Dermis blood vessel endothelial cell (primary cell): ENCODE measurements at places on chromosomes 3 and 15. TPM values are rescaled to one million over a fixed set of nuclear protein-coding genes. Genes with fewer than 3 reads are reported as not detected.

The ALPK3 gene
- total RNA-seq: 38.8 and 64.6 TPM in 2 replicates

The LSM3 gene
- 8.1 and 10.2 TPM in 2 replicates for total RNA-seq

The NAALADL2 gene
- total RNA-seq: 0.56 and 1.4 TPM in 2 replicates

The CKMT1B gene
- not detected in 2 replicates for total RNA-seq

The CDCP1 gene
- total RNA-seq: 0.09 and 0.17 TPM in 2 replicates

The EXD1 gene
- not detected in 2 replicates for total RNA-seq

The COL6A6 gene
- total RNA-seq: not detected in 2 replicates

GRCh38 chr3:104291878-104292277 lies 1074.8 kb upstream of the ALCAM start:
- no peak for DNase-seq

- DNase-seq: no peak
These were observed 641 bp downstream of the TRAT1 start for GRCh38 chr3:108823227-108823626.

GRCh38 chr3:35198857-35199256 lies 440.5 kb upstream of the ARPP21 start:
- DNase-seq: no peak

GRCh38 chr3:39260957-39261356 lies 18.9 kb downstream of the CX3CR1 start:
- peak; percentile 82 for DNase-seq

GRCh38 chr15:56385908-56386307 lies 20.7 kb downstream of the TEX9 start:
- DNase-seq: no peak

GRCh38 chr3:69095636-69096035 lies 10.9 kb downstream of the ARL6IP5 start:
- DNase-seq: no peak

DNA sequence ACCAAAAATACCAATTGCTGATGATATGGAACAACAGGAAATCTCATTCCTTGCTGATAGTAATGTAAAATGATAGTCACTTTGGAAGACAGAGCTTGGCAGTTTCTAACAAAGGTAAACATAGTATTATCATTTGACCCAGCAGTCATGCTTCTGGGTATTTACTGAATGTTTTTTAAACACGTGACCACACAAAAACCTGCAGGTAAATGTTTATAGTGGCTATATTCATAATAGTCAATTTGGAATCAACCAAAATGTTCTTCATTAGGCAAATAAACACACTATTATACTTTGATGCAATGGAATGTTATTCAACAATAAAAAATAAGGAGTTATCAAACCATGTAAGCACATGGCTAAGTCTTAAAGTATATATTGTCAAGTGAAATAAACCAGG lies 24.1 kb upstream of the GOLGA8A start:
- DNase-seq: no peak

- DNase-seq: no peak
These were observed 74.4 kb downstream of the DAPK2 start for GRCh38 chr15:63971904-63972303.

DNA sequence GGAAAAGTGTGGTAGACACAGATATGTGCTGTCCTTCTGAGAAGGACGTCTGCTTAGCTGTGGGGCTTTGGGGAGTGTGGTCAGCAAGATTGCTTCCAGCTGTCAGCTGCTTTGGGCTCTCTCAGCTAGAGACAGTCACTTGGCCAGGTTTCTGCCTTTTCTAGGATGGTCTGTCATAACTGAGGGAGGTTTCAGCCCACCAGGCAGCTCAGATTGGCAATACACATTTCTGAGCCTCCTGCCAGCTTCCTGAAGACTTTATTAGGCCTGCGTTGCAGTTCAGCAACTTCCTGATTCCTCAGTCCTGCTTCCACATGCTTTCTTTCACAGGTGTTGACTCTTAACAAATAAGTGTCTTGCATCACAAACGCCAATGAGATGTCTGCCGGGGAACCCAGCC lies 286.5 kb downstream of the SQOR start:
- DNase-seq: peak; percentile 36

- DNase-seq: no peak
These were observed 698 bp downstream of the GRM7 start for GRCh38 chr3:6861625-6862000.
